ENCODE measurements at places on chromosomes 5 and 9. TPM values are rescaled to one million over a fixed set of nuclear protein-coding genes. Genes with fewer than 3 reads are reported as not detected.

DNA sequence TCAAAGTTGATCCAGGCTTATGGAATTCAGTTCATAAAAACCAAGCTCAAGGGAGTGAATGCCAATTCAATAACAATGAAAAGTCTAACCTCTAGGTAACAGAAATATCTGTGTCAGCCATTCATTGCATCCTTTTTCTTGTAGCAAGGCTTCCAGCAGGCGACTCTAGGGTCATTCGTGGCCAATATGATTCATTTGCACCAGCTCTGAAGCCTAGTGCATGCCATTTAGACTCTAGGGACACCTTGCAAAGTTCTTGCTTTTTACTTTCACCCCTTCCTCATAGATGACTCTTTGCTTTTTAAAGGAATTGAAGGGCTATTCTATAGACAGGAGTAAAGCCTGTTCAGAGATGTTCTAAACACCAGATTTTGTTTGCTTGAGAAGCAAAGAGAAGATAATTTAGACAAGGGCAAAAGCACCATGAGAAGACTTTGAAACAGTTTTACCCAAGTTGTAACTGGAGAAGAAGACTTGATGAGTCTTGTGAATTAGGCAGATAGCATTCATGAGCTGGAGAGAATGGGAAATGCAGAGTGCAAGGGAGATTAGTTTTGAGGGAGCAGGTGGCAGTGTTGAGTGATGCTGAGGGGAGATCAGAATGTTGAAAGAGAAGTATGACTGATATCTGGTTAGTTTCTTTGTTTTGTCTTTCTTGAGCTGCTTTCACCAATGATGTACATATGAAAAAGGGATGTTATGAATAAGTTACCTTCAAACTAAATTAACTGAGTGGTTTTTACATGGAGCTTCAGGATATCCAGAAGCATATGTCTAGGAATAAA, 94.5 kb downstream of the F2RL2 start:
- no peak for DNase-seq

DNA sequence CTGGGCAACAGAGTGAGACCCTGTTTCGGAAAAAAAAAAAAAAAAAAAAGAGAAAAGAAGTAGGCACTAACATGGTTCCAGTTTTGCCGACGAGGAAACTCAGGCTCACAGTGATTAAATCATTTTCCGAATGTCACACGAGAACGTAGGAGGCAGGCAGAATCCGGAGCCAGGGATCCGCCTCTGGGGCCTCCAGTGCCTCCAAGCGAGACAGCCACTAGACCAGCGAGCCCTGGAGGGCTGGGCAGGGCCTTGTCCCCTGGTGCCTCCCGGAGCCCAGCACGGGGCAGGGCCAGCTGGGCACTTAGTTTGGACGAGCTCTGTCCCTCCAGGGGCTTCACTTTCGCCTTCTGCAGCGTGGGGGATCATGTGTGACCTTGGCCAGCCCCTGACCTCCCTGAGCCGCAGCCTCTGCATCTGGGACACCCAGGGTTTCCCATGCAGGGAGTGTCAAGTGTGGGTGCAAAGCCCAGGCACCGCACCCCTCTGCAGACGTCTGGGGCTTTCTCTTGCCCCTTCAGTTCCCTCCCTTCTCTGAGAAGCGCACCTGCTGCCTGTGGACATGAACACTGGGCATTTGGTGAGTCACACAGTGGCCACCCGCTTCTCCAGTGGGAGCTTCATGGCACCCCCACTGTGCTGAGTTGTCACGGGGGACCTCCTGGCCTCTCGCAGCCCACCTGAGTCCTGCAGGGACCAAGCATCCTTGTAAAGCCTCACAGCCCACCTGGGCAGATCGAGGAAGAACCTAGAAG, 80.3 kb downstream of the RXRA start:
- DNase-seq: no peak

DNA sequence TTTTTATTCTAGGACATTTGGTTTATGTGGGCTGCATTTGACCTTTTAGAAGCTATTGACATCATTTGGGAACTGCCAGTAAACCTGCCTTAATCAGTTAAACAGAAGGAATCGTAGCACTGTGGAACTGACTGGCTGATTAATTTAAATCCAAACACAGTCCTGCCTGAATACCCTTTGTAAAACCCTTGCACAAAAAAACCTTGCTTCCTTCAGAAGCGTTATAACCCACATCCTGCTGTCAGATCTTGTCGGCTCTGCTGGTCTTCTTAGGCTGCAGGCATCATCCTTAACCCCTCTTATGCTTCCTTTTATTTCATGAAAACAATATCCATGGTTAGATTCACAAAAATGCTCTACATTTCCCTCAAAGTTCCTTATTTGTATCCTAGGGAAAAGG, 46.3 kb downstream of the PAM start:
- DNase-seq: no peak

- no peak for DNase-seq
Observed at GRCh38 chr5:88388476-88389337, 120.1 kb upstream of the TMEM161B start.

- no peak for DNase-seq
Observed at GRCh38 chr5:179276838-179277395, 68.3 kb downstream of the ADAMTS2 start.

DNA sequence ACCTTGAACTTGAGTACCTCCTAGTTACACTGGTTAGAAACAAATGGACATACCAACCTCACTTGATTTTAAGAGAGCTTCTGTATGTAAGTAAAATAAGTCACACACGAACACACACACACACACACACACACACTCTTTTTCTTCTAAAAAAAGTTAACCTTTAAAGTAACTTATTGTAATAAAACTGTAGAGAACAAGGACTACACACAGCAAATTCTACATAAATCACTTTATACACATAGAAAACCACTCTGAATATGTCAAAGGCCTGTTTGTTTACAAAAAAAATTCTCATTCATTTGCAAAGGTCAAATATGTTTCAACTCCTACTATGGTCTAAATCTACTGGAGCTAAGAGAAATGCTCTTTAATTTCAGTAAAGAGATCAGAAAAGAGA, 29.1 kb downstream of the GIN1 start:
- DNase-seq: no peak

GRCh38 chr5:3862906-3863305, 267.3 kb downstream of the IRX1 start:
- DNase-seq: no peak

- peak; percentile 58 for DNase-seq
Observed at GRCh38 chr9:135960411-135961276, 529 bp downstream of the UBAC1 start.

GRCh38 chr9:90526386-90526785, 116.2 kb downstream of the DIRAS2 start:
- no peak for DNase-seq

GRCh38 chr9:117104206-117104605, 310.7 kb downstream of the ASTN2 start:
- no peak for DNase-seq

DNA sequence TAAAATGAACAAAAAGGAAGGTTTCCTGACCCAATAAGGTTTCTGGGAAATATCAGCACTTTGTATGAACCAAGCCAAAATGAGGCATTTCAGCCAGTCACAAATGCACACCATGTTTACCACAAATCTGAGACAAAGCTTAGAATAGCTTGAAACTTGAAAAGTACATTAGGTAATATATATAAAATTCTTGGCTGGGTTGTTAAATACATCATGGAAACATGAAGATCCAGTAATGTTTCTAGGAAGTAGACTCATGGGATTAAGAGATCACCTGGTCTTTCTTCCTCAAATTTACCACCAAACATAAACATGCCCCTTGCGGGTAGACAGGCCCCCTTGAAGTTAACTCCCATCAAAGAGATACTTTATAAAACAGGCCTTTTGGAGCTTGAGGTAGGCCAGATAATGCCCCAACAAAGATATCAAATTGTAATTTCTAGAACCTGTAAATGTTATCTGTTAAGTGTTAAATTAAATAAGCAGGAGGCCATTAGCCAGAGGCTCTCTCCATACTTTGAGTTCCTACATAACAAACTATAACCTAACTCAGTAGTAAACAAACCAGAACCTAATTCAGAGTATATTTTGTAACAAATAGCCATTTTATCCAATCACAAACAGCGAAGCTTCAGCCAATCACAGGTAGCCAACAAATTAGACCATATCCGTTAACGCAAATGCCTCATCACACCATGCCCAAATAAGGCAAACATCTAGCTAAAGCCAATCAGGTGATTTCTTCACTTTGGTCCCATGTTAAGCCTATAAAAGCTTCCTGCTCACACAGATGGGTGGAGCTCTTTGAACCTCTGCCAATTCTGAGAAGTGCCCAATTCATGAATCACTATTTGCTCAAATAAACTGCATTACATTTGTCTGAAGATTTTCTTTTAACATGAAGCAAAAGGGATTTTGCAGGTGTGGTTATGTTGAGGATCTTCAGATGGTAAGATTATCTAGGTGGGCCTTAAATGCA, 127.9 kb upstream of the TARS1 start:
- DNase-seq: no peak

DNA sequence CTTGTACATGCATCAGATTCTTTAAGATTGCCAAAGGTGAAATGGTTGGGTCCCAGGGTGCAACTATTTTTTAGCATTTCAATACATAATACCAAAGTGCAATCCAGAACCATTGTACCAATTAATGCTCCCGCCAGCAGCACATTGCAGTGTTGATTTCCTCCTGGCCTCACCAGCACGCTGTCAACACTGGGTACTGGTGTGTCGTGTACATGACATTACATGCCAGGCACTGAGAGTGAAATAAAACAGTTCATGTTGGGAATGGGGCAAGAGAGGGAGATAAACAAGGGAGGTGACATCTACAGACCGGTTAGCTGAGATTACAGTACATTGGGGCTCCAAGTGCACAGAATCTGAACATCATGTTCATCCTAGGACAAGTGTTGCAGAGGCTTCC, 37.8 kb downstream of the HMGCS1 start:
- DNase-seq: no peak

GRCh38 chr9:114372921-114373448, 14.8 kb downstream of the AKNA start:
- DNase-seq: peak; percentile 80

DNA sequence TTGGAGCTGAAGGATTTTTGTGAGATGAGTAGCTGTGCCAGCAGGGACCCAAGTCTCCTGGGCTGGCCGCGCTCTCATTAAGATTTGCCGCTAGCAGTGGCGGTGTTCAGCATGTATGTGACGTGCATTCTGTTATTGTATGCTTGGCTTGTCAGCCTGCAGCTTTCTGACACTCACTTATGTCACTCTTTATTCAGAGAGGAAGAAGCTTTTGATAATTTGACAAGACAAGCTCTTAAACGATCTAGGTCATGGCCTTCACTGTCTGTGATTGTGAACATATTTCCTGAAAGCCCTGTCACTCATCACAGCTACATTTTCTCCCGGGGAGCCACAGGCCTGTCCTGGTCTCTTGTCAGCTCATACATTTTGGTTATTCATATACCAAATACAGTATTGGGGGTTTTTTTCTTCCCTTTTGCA, 98.2 kb upstream of the GRHPR start:
- DNase-seq: no peak

DNA sequence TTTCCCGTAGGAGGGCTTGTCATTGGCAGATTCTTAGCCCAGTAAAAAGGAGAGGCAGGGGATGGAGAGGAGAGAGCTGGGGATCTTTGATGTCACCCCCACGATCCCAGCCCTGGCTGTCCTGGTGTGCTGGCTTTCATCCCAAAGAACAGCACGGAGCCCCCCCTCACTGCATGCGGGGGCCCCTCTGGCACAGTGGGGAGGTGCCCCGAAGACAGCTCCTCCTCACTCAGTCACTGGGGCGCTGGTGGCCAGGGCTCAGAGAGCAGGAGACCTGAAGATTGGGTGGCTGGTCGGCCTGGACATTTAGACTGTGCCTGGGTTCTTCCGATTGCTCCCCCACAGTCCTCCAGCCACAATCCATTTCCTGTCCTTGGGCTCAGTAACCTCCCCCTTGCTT, 207.5 kb downstream of the MELK start:
- DNase-seq: no peak

DNA sequence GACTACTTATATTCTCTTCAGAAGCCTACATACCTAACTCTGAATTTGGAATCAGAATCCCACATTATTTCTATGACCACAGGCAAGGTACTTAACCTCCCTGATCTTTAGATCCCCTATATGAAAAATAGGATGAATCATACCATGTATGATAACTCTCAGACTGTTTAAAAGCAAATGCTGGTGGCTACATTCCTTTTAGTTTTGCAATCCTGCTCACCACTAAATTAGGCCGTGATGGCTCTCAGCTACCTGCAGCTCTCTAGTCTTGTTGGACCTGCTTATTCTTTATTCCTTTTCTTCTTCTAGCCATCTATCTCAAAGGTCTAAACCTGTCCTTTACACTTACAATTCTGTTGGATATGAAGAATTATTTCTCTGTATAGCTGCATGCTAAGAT, 303.4 kb upstream of the ATP10B start:
- no peak for DNase-seq

- DNase-seq: no peak
Observed at GRCh38 chr5:963310-963672, 45.3 kb upstream of the NKD2 start.

GRCh38 chr9:19022206-19022605, 10.8 kb downstream of the SAXO1 start:
- no peak for DNase-seq

DNA sequence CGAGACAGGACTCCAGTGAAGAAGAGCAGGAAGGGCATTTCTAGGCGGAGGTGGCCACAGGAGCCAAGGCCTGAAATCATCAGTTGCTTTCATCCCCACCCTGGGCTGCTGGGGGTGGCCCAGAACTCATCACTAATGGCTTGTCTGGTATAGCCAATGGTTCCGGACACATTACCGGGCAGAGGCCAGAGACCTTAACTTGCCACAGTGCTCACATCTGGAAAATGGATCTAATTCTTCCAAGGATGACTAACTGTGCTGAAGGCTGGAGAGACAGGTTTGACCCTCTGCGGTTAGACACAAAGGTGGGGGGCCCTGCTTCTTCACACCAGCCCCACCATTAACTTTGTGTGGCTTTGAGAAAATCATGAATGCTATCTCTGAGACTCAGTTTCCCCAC, 6.2 kb upstream of the COL27A1 start:
- DNase-seq: no peak

- DNase-seq: no peak
Observed at GRCh38 chr5:17431272-17432050, 66.6 kb upstream of the TAF11L2 start.

DNA sequence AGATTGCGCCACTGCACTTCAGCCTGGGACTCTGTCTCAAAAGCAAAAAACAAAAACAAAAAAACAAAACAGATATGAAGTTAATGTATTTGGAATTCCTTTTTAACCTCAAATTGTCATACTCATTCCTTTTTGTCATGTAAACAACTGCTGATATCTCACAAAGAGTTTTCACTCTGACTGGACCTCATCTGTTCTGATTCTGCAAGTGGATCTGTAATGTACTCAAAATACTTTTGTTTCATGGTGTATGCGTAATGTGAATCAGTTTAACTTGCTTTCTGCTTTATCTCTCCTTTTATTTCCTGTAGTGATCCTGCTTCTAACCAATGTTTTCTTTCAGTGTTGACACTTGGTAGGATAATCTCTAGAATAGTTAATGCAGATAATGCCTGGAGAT, 106.7 kb downstream of the FOCAD start:
- DNase-seq: no peak

- no peak for DNase-seq
Observed at GRCh38 chr5:9156282-9156681, 389.6 kb downstream of the SEMA5A start.

Gene HTR4
- total RNA-seq: not detected

Gene ZBTB6
- total RNA-seq: 13.0 TPM

Gene PCDHAC2
- not detected for total RNA-seq

Gene TRIM7
- total RNA-seq: 2.5 TPM

Gene TRIM41
- total RNA-seq: 49.7 TPM

Data from activated naive CD8-positive, alpha-beta T cell treated with anti-CD3 and anti-CD28 coated beads, Interleukin-2, amount 10 ng/mL, durations not matched to agents 7 days and 5 days (primary cell).